ENCODE measurements at places on chromosomes 16 and 17. TPM values are rescaled to one million over a fixed set of nuclear protein-coding genes. Genes with fewer than 3 reads are reported as not detected.

The SLFN11 gene
- 7.8 TPM for total RNA-seq

The CLEC16A gene
- total RNA-seq, result 15.2 TPM

DNA sequence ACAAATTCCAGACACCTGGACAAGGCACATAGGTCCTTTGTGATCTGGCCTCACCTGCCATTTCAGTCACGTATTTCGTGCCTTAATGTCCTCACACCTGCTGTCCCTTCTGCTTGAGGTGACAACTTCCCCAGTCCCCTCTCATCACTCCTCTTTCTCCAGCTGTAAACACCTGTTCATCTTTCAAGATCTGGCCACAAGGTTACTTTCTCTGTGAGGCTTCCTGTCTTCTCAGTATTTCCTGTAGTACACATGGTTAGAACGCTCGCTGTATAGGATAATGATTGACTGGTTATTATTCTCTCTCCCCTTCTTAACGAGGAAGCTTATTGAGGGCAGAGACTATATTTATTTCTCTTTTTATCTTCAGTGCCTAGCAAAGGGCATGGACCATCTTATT, 74.5 kb upstream of the PMFBP1 start:
- no peak for DNase-seq
- no peaks in the 10 kb centered on the region for H3K36me3 ChIP-seq
- no peaks in the 10 kb centered on the region for H3K27me3 ChIP-seq
- no peak overlapping the region for H3K4me3 ChIP-seq

DNA sequence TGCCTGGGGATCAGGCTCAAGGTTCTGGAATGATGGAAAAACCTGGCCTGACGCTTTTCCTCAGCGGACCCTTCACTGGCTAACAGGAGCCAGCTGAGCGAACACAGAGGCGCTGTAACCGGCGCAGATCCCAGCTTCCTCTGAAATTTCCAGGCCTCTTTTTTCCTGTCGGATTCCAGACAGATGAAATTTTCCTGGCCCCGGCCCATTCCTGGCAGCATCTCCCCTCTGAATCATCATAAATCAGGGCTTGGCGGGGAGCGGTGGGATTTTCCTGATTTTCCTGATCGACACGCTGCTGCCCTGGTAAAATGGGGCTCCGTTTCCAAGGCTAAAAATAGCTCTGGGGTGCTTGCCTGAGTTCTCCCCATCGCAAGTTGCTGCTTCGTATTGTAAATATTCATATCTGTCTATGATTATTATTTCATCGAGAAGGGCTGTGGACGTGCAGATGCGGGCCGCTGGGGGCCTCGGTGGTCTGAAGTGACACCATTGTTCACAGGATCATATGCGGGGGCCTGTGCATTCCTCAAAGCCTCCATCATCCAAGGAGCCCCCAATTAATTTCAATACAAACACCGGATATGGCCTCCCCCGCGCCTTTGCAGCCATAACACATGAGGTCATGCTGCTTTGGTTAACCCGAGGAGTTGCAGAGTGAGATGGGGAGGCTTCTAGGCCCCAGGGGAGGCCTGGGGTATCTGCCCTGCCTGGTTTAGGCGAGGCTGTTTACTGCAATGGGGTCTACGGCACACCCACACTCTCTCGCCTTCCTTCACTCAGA, 45.8 kb upstream of the ETV4 start:
- H3K4me1 ChIP-seq, result no peaks in the 10 kb centered on the region
- H3K27ac ChIP-seq, result peak overlapping the region; percentile 34
- no peak for DNase-seq
- H3K4me3 ChIP-seq, result no peak overlapping the region
- H3K36me3 ChIP-seq, result no peaks in the 10 kb centered on the region
- no peaks in the 10 kb centered on the region for H3K27me3 ChIP-seq

GRCh38 chr17:78082988-78083387, 45.6 kb downstream of the TMC6 start:
- H3K36me3 ChIP-seq, result peaks cover 13% of the 10 kb centered on the region
- H3K4me3 ChIP-seq, result no peak overlapping the region
- no peaks in the 10 kb centered on the region for H3K4me1 ChIP-seq
- H3K27ac ChIP-seq, result no peak overlapping the region
